Activated CD4-positive, alpha-beta memory T cell treated with anti-CD3 and anti-CD28 coated beads, Interleukin-2, amount 10 ng/mL, durations not matched to agents 7 days and 5 days (primary cell): ENCODE measurements at places on chromosomes 11 and 22. TPM values are rescaled to one million over a fixed set of nuclear protein-coding genes. Genes with fewer than 3 reads are reported as not detected.

DNA sequence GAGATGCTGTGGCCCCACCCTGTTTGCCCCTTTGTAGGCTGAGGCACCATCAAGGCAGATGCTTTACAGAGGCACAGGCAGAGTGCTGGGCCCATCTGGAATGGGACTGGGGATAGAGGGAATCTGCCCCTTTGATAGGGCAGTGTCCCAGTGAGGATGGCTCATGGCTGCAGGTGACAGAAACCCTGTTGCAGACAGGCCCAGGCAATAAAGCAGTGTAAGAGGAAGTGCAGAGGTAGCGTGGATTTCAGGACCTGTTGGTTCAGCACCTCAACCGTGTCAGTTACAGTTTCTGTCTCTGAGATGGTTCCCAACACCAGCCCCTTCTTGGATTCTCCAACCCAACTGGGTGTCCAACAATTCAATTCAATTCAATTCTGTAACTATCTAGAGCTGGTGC is 25.1 kb downstream of the PRDM11 start:
- no peak for DNase-seq
- H3K4me3 ChIP-seq: no peak overlapping the region
- H3K27ac ChIP-seq: no peak overlapping the region
- H3K36me3 ChIP-seq: no peaks in the 10 kb centered on the region
- H3K4me1 ChIP-seq: peaks cover 11% of the 10 kb centered on the region

GRCh38 chr11:30328681-30329080 is 5.8 kb downstream of the ARL14EP start:
- peak overlapping the region; percentile 37 for H3K27ac ChIP-seq
- H3K4me3 ChIP-seq: no peak overlapping the region
- H3K27me3 ChIP-seq: no peaks in the 10 kb centered on the region
- peaks cover 48% of the 10 kb centered on the region for H3K36me3 ChIP-seq
- peaks cover 60% of the 10 kb centered on the region for H3K4me1 ChIP-seq
- DNase-seq: no peak

DNA sequence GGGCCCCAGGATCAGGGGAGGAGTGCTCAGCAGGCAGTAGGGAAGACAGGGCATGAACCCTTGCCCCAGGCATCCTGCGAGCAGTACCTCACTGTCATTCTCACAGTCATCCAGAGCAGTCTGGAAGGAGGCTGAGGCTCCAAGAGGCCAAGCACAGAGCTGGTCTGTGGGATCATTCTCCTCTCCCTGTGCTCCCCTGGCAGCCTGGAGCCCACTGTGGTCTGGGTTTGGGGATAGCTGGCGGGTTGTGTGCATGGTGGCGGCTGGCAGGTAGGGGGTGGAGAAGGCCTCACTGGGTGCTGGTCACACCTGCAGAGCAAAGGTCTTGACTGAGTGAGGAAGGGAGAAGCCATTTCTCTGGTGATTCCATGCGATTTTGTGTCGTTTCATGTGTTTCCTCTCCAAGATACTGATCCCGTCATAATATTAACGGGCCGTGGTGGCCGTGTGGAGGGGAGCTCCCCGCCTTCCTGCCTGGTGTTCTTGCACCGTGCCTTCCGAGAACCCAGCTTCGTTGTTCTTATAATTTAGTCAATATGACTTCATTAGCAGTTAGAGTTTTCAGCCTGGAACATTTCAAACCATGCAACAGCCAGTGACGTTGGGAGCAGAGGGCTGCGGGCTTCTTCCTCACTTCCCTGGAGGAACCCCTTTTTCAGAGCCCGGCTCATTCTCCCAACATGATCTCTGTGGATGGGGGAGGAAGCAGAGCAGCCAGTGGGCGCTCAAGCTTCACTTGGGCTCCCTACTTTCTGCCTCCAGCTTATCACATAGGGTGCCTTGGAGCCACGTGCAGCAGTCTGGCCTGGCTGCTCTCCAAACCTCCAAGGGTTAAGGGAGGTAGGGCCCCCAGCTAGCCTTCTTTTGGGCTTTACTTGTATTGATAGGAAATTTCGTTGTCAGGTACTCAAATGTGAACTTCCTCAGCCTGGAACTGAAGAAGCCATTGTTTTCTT is 20.8 kb upstream of the ADORA2A start:
- H3K27me3 ChIP-seq: no peaks in the 10 kb centered on the region
- DNase-seq: no peak
- peaks cover 15% of the 10 kb centered on the region for H3K36me3 ChIP-seq
- peaks cover 50% of the 10 kb centered on the region for H3K4me1 ChIP-seq
- no peak overlapping the region for H3K4me3 ChIP-seq

DNA sequence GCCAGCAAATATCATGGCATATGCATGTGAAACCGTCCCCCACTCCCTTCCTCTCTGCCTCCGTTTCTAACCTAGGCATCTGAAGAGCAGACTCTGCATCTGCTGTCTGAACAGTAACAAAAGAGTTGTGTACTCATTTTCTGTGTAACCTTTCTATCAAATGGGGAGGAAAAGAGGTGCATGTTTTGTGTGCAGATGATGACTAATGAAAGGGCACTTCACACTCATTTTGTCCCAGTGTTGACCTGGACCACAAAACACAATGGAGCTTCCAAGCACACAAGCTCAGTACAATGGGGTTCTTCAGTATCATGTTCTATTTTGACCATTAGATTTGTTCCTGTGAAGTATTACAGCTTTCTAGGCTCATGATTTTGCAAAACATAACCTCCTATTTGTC is 13.0 kb downstream of the JHY start:
- no peak overlapping the region for H3K27ac ChIP-seq
- no peaks in the 10 kb centered on the region for H3K36me3 ChIP-seq
- DNase-seq: no peak
- no peaks in the 10 kb centered on the region for H3K27me3 ChIP-seq
- H3K4me1 ChIP-seq: no peaks in the 10 kb centered on the region

The GUCY1A2 gene
- total RNA-seq: not detected

The LARGE2 gene
- total RNA-seq: 1.1 TPM

GRCh38 chr11:99177446-99177845 is 156.7 kb downstream of the CNTN5 start:
- H3K4me1 ChIP-seq: no peaks in the 10 kb centered on the region
- no peak overlapping the region for H3K27ac ChIP-seq
- no peaks in the 10 kb centered on the region for H3K27me3 ChIP-seq
- H3K36me3 ChIP-seq: no peaks in the 10 kb centered on the region

The CHRNA10 gene
- total RNA-seq: 1.5 TPM

- H3K4me1 ChIP-seq: no peaks in the 10 kb centered on the region
- no peaks in the 10 kb centered on the region for H3K36me3 ChIP-seq
- no peak overlapping the region for H3K27ac ChIP-seq
These were observed 1407.6 kb upstream of the RAG2 start for GRCh38 chr11:38005597-38005996.

- no peak overlapping the region for H3K27ac ChIP-seq
- no peaks in the 10 kb centered on the region for H3K4me1 ChIP-seq
- no peak overlapping the region for H3K4me3 ChIP-seq
- no peak for DNase-seq
These were observed 59.6 kb downstream of the AASDHPPT start for GRCh38 chr11:106137061-106137460.

DNA sequence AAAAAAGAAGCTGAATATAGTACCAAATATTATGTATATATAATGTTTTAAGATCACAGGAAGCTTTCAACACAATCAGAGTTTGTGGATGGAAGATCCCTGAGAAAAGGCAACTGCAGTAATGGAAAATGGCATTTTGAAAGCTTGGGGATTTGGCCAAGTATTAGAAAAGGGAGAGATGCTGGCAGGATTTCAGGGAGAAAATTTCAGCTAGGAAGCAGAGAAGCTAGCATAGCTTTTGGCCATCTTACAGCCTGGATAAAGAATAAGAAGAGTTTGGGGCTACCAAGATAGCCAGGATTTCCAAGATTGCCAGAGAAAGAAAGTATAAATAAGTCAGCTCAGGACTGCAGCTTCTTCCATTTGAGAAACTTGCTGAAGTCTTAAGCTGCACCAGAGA is 440.8 kb upstream of the LUZP2 start:
- no peak overlapping the region for H3K27ac ChIP-seq
- no peaks in the 10 kb centered on the region for H3K4me1 ChIP-seq
- no peaks in the 10 kb centered on the region for H3K36me3 ChIP-seq
- no peak overlapping the region for H3K4me3 ChIP-seq
- H3K27me3 ChIP-seq: no peaks in the 10 kb centered on the region

DNA sequence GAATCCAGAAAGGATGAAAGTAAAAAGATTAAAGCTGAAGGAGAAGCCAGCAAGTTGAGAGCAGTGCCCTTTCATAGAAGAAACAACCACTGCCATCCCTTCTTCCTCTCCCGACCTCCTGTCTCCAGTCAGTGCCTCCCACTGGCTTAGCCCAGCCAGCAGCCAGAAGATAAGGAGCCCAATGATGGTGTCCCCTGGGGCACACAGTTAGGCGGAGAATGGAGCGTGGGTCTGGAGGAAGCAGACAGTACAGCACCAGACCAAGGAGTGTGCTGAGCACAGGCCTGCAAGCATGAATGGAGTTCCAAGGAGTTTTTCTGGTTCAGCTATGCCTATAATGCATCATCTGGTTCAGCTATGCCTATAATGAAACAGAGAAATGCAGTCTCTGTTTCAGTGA is 54.3 kb upstream of the TNRC6B start:
- DNase-seq: no peak
- no peak overlapping the region for H3K4me3 ChIP-seq
- H3K36me3 ChIP-seq: peaks cover 4% of the 10 kb centered on the region
- H3K27ac ChIP-seq: no peak overlapping the region
- H3K4me1 ChIP-seq: peaks cover 13% of the 10 kb centered on the region

The GRIK4 gene
- total RNA-seq: not detected

DNA sequence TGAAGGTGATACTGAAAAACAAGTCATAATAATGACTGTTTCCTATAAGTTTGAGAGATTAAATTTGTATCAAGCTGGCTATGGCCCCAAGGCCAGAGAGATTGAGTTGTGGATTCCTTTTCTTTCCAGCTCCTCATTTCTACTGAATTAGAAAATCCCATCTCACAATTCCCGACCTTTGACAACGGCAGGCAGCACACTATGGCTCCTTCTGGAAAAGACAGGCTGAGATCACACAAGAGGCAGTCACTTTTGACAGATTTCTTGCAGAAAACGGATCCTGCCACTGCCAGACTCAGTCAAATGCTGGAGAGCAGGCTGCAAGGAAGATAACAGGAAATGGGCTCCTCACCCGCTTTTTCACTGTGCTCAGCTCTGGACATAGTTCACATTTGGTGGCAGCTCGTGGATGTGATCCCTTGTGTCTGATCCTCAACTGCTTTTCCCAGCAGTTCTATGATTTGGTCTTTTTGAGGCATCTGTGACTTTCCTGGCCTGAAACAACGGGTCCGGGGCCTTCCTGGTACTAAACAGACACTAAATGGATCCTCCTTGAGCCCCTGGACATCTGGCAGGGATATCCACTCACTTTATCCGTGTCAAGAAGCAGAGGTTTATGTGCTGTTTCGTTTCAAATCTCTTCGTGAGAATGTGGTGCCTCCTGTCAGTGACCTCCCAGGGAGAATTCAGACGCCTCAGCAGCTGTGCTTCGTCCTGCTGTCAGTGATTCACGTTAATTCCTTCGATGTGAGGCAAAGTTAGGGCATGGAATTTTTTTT is 26.1 kb upstream of the RTL6 start:
- no peak overlapping the region for H3K27ac ChIP-seq
- H3K27me3 ChIP-seq: peaks cover 6% of the 10 kb centered on the region
- DNase-seq: no peak
- H3K4me1 ChIP-seq: no peaks in the 10 kb centered on the region
- H3K36me3 ChIP-seq: no peaks in the 10 kb centered on the region
- H3K4me3 ChIP-seq: no peak overlapping the region

DNA sequence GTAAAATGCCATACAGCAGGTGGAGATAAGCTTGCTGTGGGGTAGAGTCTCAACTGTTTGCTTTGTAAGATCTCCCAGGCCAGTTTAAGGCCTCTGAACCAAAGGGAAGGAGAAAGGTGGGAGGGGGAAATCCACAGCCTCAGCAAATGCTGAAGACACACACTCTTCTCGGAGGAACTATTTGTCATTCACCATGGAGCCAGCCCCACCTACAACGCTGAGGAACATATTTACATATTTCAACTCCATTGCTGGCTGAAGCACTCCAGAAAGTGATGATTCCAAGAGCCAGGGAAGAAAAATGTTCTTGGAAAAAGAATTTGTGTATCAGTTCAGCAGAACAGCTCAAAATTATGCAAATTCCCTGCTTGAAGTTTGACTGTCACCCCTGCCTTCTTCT is 6.5 kb downstream of the TENM4 start:
- H3K27ac ChIP-seq: no peak overlapping the region
- no peaks in the 10 kb centered on the region for H3K36me3 ChIP-seq
- peaks cover 5% of the 10 kb centered on the region for H3K4me1 ChIP-seq
- peaks cover 38% of the 10 kb centered on the region for H3K27me3 ChIP-seq
- DNase-seq: no peak

DNA sequence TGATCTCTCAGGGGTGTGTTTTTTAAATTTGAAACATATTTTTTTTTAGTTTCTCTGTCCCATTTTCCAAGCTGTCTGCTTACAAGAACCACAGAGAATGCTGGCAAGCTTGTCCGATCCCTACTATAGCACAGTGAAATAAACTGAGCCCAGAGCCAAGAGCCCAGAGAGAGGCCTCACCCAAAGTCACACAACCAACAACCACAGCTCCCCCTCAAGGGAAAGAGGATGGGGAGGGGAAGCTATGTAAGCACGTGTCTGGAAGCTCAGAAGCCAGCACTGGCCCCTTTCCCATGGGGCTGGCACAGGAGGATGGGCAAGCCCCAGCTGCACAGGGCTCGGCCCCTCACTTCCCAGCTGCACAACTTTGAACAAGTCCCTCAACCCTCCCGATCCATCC is 3.2 kb upstream of the SART1 start:
- H3K4me3 ChIP-seq: no peak overlapping the region
- H3K27me3 ChIP-seq: no peaks in the 10 kb centered on the region
- peaks cover 11% of the 10 kb centered on the region for H3K36me3 ChIP-seq

The C11orf91 gene
- not detected for total RNA-seq

GRCh38 chr11:120635136-120635810 is 123.7 kb downstream of the GRIK4 start:
- peaks cover 2% of the 10 kb centered on the region for H3K27me3 ChIP-seq
- no peak overlapping the region for H3K4me3 ChIP-seq
- H3K4me1 ChIP-seq: no peaks in the 10 kb centered on the region
- DNase-seq: no peak
- no peak overlapping the region for H3K27ac ChIP-seq
- no peaks in the 10 kb centered on the region for H3K36me3 ChIP-seq

DNA sequence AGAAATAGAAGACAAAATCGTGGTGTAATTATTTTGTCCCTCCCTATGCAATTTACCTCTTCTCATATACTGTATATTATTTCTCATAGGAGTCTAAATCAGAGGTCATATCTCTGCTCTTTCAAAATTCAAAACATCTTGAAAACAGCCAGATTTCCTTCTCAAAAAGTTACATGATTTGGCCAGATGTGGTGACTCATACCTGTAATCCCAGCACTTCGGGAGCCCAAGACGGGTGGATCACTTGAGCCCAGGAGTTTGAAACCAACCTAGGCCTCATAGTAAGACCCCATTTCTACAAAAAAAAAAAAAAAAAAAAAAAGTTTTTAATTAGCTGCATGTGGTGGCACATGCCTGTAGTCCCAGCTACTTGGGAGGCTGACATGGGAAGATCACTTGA is 29.0 kb upstream of the DNAJB7 start:
- H3K4me3 ChIP-seq: no peak overlapping the region
- no peak overlapping the region for H3K27ac ChIP-seq
- H3K4me1 ChIP-seq: peaks cover 6% of the 10 kb centered on the region
- H3K27me3 ChIP-seq: no peaks in the 10 kb centered on the region
- peaks cover 12% of the 10 kb centered on the region for H3K36me3 ChIP-seq

The SCN4B gene
- total RNA-seq: 0.28 TPM
